ENCODE measurements at places on chromosomes 12 and 14. TPM values are rescaled to one million over a fixed set of nuclear protein-coding genes. Genes with fewer than 3 reads are reported as not detected.

- DNase-seq: no peak
Measured at GRCh38 chr12:4380332-4380731, 820 bp upstream of the FGF23 start.

The RSRC2 gene
- 25.2 TPM for total RNA-seq

GRCh38 chr14:73851567-73852382, at the start of gene PTGR2:
Gene PTGR2, plus strand, starts transcription at chr14:73851831. Its CDS starts 7,032 bp downstream, at chr14:73858863.
- peak; percentile 97 for DNase-seq

The SDR9C7 gene
- total RNA-seq: not detected

The CEBPE gene
- total RNA-seq: not detected

DNA sequence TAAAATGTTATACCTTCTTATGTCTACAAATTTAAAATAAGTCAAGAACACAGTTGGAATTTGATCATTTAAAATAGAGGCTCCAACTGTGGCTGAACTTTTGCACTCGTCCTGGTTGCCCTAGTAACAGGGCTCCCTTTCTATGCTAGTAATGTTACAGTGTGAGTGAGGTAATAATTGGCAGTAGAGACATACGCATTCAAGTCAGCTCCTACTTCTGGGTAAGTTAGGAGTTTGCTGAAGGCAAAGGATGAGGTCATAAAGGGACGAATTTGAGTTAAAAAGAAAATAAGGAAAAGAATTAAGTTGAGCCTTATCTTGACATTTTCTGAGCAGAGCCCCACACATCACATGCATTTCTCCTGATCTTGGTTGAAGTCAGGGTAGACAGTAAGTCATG, 129.1 kb downstream of the TMEM117 start:
- no peak for DNase-seq

GRCh38 chr12:40137252-40137651, 31.4 kb upstream of the SLC2A13 start:
- no peak for DNase-seq

DNA sequence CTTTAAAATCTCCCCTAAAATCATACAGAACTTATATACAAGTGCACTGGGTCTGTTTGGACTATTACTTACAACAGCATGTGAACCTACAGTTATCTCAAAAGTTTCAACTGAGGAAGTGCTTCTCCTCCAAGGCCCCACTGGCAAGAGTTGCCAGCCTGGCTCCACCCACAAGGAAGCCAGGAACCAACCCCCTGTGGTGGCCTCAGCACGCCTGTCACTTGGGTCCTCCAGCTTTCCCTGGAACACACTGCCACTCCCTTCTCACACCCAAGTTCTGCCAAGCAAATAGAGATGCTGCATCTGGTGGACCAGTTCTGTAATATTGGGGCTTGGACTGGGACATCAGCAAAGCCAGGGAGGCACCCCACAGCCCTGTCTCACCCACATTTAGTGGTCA, 115.4 kb downstream of the GCH1 start:
- peak; percentile 23 for DNase-seq

DNA sequence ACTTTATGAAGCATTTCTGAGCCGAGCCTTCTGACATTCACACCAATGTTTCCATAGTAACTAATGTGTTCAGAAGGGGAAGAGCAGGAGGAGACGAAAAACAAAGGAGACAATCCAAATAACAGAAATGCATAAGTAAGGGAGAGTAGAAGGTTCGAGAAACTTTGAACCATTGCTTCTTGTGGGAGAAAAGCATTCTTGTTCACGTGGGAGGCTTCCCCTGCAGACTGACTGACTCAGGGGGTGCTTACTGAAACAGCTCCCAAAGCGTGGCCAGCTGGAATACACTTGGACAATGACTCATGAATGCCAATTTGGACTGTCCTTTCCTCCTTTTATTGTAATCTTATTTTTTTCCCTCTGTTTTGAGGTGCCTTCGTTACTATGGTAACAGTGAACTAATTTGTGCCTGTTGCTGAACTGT, 73.9 kb downstream of the NEDD1 start:
- no peak for DNase-seq

DNA sequence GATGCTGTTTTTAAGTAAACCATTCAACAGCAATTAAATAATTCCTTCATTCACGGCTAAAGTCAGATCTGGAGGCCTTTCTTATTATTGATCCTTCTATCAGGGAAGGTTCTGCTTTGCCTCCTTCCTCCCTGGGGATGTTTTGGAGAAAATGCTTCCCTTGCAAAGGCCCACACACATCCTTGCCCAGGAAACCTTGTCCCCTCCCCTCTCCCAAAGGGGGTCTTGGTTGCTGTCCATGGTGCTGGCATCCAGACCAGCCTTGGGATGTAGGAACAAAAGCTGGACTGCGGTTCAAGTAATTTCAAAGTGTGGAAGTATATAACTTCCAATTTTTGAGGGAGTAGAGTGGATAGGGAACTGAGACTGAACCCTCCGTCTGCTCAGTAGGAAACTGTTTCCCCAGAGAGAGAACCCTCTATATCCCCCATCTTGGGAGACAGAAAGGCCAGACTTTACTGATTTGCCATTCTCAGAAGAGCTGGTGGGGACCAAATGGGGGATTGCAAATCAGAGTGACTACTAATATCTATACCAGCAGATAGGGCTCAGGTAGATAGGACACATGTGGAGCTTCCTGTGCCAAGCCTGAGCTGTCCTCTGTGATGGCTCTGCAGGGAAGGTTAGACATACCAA, 5.6 kb downstream of the MARCHF9 start:
- DNase-seq: no peak

DNA sequence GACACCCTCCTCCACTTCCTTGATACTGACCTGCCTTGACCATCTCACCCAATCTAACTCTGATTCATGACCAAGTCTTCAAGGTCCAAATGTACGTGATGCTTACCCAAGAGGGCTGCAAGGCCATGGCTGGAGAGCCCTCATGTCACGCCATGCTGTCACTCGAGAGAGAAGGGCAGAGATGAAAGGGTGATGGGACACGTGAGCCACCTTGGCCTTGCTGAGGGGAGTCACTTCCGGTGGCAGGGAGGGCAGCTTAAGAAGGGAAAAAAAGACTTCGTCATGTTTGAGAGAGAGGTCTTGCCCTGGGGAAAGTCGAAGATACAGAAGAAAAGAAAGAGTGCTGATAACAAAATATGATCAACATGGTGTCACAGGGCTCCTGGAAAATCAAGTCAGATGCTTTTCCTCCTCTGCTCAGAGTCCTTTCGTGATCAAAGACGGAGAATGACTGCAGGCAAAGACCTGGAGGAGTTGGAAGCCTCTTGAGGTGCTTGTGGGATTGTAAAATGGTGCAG, 3.3 kb upstream of the SCARB1 start:
- no peak for DNase-seq

DNA sequence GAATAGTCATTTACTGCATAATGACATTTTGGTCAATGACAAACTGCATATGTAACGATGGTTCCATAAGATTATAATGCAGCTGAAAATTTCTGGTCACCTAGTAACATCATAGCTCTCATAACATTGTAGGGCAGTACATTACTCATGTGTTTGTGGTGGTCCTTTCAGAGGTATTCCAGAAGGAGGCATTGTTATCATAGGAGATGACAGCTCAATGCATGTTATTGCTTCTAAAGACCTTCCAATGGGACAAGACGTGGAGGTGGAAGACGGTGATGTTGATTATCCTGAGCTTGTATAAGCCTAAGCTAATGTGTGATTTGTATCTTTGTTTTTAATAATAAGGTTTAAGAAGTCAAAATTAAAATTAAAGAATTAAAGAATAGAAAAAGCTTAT, 43.8 kb upstream of the TSPAN11 start:
- DNase-seq: no peak

The TAS2R19 gene
- total RNA-seq: 0.78 TPM

- DNase-seq: no peak
Measured at GRCh38 chr14:106185837-106186233, 659.5 kb downstream of the TMEM121 start.

GRCh38 chr12:104782296-104782695, 175.8 kb downstream of the SLC41A2 start:
- DNase-seq: no peak

- no peak for DNase-seq
Measured at GRCh38 chr12:27608890-27609289, 84.9 kb downstream of the PPFIBP1 start.

DNA sequence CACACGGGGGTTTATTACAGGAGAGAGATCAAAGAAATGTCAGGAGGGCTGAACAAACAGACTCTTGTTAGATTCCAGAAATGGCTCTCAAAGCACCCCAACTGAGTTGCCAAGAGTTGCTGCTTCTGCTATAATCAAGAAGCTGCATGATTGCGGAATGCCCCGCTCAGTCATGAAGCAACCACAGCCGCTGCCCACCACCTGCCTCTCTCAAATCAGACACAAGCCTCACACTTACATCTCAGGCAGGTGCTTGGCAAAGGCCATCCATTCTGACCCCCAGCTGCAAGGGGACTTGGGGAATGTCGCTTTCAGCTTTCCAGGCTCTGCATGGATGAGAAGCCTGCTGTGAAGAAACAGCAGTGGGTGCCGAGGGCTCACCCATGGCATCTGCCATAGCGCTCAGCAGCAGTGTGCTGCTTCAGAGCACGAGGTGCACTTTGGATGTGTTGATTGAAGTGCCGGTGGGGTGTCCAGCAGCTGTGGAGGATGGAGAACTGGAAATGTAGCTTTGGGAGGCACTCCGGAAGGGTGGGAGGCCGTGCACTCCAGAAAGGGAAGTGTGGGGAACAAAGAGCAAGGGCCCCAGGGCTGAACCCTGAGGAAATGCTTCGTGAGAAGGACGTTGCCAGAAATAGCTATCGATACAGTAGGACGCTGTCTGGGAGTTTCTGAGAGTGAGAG, 37.7 kb downstream of the LRRC74A start:
- no peak for DNase-seq

The ISCA2 gene
- total RNA-seq: 10.0 TPM

- DNase-seq: no peak
Measured at GRCh38 chr14:92385561-92385960, 62.6 kb downstream of the SLC24A4 start.

GRCh38 chr12:113007166-113007565, 28.8 kb downstream of the OAS2 start:
- DNase-seq: no peak

DNA sequence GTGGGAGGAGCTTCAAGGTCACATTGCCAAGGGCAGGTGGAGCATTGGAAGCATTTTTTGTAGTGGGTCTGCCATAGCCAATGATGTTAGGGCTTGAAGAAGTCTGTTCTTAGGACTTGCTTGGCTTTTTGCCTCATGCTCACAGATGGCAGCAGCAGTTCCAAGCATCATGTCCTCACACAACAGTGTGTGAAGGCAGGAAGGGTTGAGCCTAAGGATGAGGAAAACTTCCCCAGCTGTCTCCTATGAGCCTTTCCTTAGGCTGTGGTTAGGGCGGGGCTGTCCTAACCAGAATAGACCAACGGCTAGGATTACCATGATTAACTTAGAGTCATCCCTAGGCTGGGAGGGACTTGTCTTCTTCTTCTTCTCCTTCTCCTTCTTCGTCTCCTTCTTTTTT, 76.2 kb upstream of the KCNA1 start:
- no peak for DNase-seq

Data from left lobe of liver (tissue), 2 donors.